Cardiac muscle cell (in vitro differentiated cells and primary cell): ENCODE measurements at places on chromosomes 7 and 10. TPM values are rescaled to one million over a fixed set of nuclear protein-coding genes. Genes with fewer than 3 reads are reported as not detected.

ACTL6B gene
- not detected in 2 replicates for polyA plus RNA-seq

CNNM1 gene
- polyA plus RNA-seq = 1.7 and 2.3 TPM in 2 replicates

BAG3 gene
- polyA plus RNA-seq = 62.3 and 64.2 TPM in 2 replicates

RSPH10B gene
- not detected in 2 replicates for polyA plus RNA-seq

BZW2 gene
- polyA plus RNA-seq = 236 and 421 TPM in 2 replicates
